ENCODE measurements at places on chromosomes 4 and X. TPM values are rescaled to one million over a fixed set of nuclear protein-coding genes. Genes with fewer than 3 reads are reported as not detected.

USP26 gene
- not detected for total RNA-seq

GRCh38 chr4:38101563-38101962, 141.4 kb downstream of the PTTG2 start:
- no peak for DNase-seq

- no peak for DNase-seq
These were observed 73.0 kb upstream of the WDFY3 start for GRCh38 chr4:85039526-85039925.

DNA sequence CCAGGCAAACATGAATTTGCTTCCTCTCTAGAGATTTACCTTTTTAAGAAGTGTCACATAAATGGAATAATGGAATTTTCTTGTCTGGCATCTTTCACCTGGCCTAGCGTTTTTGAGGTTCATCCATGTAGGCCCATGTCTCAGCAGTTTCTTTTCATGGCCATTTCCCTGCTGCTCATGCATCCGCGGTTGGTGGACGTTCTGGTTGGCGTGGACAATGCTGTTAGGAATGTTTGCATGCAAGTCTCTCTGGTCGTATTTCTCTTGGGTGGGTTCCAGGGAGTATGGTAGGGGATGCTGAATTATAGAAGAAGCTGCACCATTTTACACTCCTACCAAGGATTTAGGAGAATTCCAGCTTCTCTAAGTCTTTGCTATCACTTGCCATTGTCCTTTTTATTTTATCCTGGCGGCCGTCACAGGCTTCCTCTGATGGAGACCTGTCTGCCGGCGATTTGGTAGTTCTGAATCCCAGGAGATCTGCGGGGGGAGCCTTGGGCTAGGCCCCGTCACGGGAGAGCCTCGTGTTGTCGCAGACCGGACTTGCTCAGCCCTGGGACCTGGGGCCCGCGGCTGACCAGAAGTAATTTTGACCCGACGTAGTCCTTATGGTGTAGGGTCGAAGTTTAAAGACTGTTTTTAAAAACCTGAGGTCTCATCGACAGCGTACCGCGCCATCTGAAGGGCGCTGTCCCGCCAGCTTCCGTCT, 56.9 kb upstream of the TADA2B start:
- DNase-seq = no peak

DNA sequence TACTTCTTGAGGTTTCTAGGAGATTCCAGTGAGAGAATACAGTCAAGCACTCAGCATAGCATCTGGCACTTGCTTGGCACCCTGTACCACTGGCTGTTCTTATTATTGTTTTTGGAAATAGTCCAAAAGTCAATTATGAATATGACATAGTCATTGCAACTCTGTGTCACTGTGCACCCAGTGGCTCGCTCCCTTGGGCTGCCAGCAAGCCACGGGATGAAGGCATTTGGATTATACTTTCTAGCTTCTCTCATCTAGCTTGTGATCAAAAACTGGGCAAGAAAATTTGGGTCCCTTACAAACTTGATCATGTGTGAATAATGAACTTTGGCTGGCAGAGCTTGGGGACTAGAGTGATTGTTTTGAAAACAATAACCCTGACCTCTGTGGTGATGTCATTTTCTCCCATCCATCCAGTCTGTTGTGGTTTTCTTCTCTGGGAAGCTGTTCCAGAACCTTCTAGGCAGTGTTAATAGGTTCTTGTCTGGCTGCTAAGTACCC, 32.7 kb upstream of the LIMCH1 start:
- DNase-seq = no peak

All from T-cell (primary cell).